ENCODE measurements at places on chromosomes 4 and X. TPM values are rescaled to one million over a fixed set of nuclear protein-coding genes. Genes with fewer than 3 reads are reported as not detected.

GRCh38 chr4:74501579-74501978 is 56.6 kb downstream of the AREG start:
- DNase-seq: no peak

DNA sequence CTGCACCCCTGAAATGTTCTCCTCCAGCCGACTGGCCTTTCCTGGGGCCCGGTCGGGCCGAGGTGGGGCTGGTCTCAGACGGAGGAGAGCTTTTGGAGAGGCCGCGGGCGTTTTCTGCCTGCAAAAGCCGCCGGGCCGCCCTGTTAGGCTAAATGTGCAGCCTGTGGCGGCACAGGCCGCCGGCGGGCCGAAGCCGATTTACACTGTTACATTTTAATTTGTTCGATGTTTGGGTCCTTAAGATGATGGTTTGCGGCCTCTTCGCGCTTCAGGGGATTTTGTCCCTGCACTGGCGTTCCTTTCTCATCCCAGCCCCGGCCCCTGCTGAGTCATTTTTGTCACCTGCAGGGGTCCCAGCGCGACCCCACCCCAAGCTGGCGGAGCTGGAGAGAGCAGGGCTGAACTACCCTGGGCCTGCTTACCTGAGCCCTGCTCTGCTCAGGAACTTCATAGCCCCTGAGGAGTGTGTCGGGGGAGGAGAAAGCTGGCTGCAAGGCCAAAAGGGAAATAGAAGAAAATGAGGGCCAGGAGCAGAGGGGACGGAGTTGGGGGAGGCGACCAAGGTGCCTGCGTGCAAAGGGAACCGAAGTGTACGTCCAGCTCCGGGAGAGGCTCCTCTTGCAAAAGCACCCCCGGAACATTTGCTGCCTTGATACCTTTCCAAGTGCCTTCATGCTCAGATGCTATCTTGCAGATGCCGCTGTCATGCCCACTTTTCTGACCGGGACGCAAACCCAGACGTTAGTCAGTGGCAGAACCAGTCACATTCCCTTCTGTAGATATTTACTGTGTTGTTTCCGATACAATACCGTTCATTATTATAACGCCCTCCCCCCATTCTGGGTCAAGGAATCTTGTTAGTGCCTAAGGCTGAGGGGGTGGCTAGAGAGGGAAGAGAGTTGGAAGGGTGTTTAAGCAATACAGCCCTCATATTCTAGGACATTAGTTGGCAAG is 977 bp upstream of the RBBP7 start:
- no peak for DNase-seq

GRCh38 chrX:123173833-123174232 is 10.2 kb upstream of the GRIA3 start:
- no peak for DNase-seq

GRCh38 chr4:121952290-121952689 is 430 bp upstream of the TRPC3 start:
- DNase-seq: no peak

DNA sequence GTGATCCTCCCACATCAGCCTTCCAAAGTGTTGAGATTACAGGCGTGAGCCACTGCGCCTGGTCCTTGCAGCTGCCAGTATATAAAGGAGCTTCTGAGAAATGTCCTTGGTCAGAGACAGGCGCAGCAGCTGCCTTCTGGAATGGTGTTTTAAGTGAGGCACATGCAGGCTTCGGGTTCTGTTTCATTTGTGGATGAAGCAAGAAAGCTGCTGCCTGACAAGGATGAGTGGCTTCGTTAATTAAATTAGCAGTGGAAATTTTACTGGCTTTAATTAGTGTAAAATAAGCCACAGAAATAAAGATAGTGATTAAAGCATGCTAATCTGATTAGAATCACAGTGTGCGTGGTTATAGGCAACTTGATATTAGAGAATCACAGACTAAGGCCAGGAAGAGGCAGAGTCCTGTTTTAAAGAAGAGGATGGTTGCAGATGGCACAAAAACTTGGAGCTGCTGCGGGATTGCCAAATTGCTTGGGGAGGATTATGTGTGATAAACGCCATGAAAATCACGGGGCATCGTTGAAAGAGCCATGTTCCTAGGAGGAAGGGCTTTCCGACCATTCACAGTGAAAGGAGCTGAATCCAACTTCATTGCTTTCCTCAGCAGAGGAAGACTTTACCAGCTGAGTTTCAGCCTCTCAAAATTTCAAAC is 348.4 kb upstream of the FAT1 start:
- no peak for DNase-seq

DNA sequence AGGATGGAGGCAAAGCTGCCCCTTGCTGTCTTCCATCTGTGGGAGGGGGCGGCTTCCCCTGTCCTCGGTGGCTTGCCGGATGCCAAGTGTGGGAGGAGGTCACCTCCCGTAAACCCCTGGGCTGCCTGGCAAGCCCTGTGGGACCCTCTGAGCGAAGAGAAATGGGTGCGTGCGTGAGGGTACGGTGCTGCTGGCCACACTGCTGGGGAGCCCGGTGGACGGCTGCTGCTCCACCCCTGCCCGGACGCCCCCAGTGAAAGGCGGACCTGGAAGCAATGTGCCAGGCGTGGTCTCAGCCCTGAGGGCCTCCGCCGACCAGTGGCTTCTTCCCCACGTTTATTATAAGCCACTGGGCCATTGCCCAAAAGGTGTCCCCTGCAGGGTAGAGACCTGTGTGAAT is 4.6 kb upstream of the IDUA start:
- DNase-seq: peak; percentile 20

- DNase-seq: no peak
Measured at GRCh38 chr4:150510176-150510865, 71.6 kb upstream of the MAB21L2 start.

- DNase-seq: no peak
Measured at GRCh38 chr4:117640836-117641235, 393.4 kb upstream of the NDST3 start.

GRCh38 chr4:76987153-76987591 is 37.6 kb downstream of the SEPTIN11 start:
- DNase-seq: peak; percentile 59

- no peak for DNase-seq
Measured at GRCh38 chr4:81757691-81758090, 286.0 kb upstream of the RASGEF1B start.

- no peak for DNase-seq
Measured at GRCh38 chrX:103183912-103184311, 31.0 kb upstream of the BEX4 start.

DNA sequence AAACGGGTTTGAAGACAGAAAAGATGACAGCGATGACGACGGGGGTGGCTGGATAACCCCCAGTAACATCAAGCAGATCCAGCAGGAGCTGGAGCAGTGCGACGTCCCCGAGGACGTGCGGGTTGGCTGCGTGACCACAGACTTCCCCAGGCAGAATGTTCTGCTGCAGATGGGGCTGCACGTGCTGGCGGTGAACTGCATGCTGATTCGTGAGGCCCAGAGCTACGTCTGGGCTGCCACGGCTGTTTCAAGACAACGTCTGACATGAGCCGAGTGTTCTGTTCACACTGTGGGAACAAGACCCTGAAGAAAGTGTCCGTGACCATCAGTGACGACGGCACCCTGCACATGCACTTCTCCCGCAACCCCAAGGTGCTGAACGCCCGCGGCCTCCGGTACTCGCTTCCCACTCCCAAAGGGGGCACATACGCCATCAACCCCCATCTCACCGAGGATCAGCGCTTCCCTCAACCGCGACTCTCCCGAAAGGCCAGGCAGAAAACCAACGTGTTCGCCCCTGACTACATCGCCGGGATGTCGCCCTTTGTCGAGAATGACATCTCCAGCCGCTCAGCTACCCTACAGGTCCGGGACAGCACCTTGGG is 319.2 kb upstream of the SLC7A11 start:
- DNase-seq: no peak

DNA sequence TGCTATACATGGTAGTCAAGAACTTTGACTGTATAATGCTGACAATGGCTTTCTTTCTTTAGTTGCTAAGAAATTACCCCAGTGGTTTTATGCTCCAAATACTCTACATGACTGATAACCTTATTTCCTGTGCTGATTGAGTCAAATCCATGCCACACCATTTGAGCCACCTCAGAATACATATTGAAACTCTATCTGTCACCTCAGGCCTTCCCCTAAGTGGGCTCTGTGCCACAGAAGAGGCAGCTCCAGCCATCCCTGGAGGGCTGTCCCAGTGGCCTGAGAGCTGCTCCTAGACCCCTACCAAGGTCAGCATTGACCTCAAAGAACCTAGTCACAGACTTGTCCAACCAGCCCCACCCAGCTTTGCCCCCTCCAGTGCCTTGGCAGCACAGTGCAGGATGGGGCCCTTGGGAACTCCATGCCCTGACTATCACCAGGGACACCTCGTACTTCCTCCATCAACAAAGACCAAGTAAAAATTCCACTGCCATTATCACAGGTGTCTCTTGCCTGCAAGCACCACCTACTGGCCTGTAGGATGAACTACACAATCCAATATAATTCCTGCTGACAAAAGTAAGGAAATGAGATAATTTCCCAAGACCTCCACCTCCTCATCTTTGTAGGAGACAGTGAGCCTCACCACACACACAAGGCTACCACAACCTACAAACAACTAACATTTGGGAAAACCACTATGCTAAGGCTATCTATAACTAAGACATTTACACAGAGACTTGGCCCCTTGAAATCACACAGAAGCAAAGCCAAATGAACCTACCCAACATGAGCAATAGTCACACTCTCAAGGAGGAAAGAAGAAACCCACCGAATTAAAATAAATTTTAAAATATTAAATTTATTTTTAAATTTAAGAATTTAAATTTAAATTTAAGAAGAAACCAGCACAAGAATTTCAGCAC is 239.9 kb downstream of the NKX6-1 start:
- DNase-seq: no peak

Gene CT45A1
- total RNA-seq: not detected

Gene RENBP
- total RNA-seq: 8.9 TPM

Gene MAGEB18
- total RNA-seq: not detected

Gene PAGE5
- total RNA-seq: not detected

Data from left ventricle myocardium superior (tissue), 1 donor.